ENCODE measurements at places on chromosomes 7 and 10. TPM values are rescaled to one million over a fixed set of nuclear protein-coding genes. Genes with fewer than 3 reads are reported as not detected.

Gene CAV1
- 380 TPM for polyA plus RNA-seq

Gene AIFM2
- 17.1 TPM for polyA plus RNA-seq

Gene ADARB2
- polyA plus RNA-seq: 1.0 TPM

Gene CARD11
- 5.4 TPM for polyA plus RNA-seq

Gene DMBT1
- 4.8 TPM for polyA plus RNA-seq

Gene MSS51
- polyA plus RNA-seq: 0.60 TPM

Gene CABCOCO1
- 0.61 TPM for polyA plus RNA-seq

Gene ZMIZ2
- polyA plus RNA-seq: 36.7 TPM

Gene JAKMIP3
- 1.5 TPM for polyA plus RNA-seq

Gene SFXN4
- polyA plus RNA-seq: 23.6 TPM

Gene TMEM26
- polyA plus RNA-seq: 0.51 TPM

Gene CTBP2
- polyA plus RNA-seq: 49.8 TPM

Gene RBP3
- not detected for polyA plus RNA-seq

Gene ANK3
- polyA plus RNA-seq: 10.9 TPM

Gene KNDC1
- polyA plus RNA-seq: 0.47 TPM

Gene TSPAN12
- 13.8 TPM for polyA plus RNA-seq

Measured in urinary bladder (tissue), 4 donors.